ENCODE measurements at places on chromosomes 6 and 20.

DNA sequence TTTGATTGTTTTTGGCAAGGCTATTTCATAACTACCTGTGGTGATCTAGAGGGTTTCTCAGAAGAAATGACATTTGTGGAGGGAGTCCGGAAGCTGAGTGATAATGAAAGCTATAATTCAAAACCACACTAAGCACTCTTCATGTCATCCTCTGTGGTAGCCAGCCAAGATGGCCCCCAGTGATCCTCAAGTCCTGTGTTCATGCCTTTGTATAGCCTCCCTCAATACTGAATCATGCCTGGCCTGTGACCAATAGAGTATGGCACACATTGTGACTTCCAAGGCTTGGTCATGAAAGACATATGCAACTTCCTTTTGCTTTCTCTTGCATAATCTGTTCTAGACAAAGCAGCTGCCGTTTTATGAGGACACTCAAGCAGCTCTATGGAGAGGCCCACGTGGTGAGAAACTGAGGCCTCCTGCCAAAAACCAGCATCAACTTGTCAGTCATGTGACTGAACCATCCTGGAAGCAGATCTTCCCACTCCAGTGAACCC, 12.8 kb upstream of the DNAAF9 start:
- peak; percentile 93 for DNase-seq

DNA sequence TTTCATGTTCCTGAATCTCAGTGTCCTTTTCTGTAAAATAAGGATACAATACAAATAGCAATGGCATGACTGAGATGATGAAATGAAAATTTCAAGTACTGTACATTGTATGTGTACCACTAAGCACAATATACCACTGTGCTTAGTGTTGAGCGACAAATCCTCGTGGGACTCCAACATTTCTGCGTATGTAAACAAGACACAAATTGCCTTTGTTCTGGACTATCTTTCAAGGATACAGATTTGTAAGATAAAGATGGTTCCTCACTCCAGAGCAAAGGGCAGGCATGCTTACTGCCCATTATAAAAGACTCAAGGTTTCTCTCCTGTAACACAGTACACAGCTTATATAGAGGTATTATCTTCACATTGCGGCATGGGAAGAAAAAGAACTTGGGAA, 6.0 kb downstream of the RARS2 start:
- DNase-seq: no peak

- no peak for DNase-seq
Observed at GRCh38 chr6:127118298-127119101, at the start of gene RSPO3. Gene RSPO3 (plus strand): TSS chr6:127118671. CDS start chr6:127119193, 522 bp downstream.

- DNase-seq: no peak
Observed at GRCh38 chr20:25864326-25864962, 167.8 kb upstream of the ZNF337 start.

DNA sequence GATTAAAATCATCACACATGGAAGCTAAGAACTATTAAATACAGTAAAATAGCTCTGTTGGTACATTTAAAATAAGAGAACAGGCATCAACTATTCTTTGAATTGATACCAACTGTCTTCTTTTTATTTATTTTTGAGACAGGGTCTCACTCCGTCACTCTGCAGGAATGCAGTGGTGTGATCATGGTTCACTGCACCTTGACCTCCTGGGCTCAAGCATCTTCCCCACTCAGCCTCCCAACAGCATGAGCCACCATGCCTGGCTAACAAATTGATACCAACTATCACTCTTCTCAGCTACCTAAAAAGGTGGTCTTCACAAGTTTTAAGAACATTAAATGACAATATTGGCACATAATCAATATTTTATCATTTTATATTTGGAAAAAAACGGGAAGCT, 7.8 kb upstream of the PNISR start:
- no peak for DNase-seq

DNA sequence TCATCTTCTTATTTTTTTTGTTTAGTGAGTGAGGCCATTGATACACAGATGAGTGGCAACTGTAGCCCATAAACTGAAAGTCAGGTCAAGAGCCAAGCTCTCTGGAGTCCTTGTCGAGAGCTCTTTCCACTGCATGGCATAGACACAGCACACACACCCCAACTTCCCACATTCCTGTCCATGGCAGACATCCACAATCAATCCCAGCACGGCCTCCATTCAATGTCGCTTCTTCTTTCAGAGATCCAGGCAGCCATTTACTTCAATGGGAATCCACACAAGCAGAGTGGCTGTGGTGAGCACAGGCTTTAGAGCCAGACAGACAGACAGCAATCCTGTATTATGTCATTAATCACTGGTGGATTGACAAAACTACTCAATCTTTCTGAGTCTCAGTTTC, 34.9 kb upstream of the ECI2 start:
- no peak for DNase-seq

DNA sequence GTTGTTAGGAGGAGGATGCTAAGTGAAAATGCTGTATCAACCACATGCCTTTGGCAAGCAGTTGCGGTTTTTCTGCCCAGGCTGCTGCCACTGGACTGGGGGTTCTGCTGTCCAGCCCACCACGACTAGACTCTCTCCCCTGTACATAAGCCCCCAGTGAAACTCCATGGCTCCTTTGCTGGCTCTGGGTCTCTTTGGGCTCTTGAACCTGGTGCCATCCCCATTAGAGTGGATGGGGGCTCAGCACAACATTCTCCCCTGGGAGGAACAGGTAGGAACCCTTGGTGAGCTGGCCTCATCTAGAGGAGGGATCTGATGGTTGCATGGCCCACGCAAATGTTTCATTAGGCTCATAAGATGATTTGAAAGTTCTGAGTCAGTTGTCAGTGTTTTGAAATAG, 204.8 kb upstream of the KCNG1 start:
- DNase-seq: no peak

- DNase-seq: no peak
Observed at GRCh38 chr6:119297049-119297448, 52.5 kb downstream of the MAN1A1 start.

DNA sequence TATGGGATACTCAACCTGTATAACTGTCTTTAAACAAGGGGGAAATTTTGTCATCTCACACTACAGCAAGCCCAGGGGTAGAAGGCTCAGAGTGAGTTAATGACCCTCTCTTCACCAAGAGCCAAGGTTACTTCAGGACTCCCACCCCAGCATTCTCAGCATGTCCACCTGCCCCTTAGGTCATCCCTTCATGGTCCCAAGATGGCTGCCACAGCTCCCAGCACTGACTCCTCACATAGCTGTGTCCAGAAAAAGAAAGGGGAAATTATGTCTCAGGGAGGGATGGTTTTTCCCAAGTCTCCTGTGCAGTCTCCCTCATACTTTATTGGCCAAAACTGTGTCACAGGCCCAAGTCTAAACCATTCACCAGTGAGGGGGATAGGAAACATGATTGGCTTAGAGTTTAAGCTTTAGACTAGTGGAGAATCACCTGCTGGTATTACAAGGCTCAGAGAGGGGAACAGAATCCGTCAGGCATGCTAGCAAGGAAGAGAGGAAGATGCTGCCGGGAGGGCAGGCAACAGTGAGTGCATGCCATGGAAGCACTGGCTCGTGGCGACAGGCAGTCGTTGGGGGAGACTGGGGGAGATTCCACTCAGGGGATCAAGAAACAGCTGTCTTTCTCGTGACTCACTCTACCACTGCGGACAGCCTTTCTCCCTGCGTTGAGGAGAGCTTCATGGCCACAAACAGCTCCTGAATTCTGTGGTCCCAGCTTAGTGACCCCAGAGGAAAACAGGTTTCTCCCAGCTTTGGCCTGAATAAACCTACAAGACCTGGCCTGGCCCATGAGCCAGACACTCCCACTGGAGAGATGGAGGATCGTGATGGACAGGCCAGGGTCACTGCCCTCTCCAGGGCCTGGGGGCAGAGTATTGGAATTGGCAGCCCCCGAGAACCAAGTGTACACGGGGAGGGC, 37.2 kb downstream of the HM13 start:
- DNase-seq: no peak

DNA sequence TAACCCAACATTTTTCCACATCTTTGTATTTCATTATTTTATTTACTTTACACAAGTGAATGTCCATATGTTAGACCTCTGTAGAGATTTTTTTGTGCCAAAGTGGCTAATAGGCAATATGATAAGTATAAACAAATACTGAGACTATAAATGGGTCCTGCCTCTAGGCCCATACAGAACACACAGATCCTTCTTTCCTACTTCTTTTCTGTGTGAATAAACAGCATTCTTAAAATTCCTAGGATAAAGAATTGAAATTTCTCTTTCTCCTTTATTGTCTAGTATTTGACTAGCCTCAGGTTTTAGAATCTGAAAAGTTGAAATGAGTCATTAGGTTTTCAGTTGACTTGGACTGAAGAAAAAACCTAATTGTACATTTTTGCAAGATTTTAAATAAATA, 46.3 kb upstream of the HS3ST5 start:
- no peak for DNase-seq

DNA sequence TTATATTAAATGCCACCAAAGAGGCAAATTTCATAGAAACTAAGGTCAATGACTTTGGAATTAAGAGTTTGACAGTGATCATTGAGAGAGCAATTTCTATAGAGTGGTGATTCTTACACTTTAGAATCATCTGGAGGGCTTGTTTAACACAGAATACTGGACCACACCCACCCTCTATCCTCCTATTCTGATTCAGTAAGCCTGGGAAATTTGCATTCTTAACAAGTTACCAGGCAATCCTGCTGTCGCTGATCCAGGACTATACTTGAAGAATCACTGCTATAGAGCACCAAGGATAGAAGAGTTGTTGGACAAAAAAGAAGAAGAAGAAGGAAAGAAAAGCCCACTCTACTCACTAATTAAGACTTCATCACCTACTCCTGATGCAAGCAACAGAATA, 21.3 kb upstream of the TBX18 start:
- DNase-seq: no peak

GRCh38 chr20:50278377-50278683, 87.7 kb downstream of the CEBPB start:
- DNase-seq: no peak

DNA sequence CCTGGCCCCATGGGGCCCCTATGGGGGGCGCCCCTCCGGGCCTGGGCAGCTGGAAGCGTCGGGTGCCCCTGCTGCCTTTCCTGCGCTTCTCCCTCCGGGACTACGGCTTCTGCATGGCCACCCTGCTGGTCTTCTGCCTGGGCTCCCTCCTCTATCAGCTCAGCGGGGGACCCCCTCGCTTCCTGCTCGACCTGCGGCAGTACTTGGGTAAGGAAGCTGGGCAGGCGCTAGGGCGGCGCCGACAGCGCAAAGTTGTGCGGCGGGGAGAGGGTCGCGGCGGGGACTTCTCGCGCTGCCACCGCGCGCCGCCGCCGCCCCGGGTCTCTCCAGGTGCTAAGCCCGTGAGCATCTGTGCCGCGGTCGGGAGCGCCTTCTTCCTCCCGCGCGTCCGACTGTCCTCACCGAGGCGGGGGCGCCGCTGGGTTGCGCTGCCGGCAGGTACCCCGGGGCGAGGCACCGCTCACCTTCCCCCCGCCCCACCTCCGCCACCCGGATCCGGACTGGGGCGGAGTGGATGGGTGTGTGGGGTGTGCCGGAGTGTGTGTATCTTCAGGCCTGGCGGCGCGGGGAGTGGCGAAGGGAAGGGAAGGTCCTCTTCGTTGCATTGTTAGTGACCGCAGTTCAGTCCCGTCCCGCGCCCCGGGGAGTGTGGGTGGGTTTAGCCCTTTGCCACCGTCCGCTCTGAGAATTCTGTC, 788 bp downstream of the UST start:
- DNase-seq: peak; percentile 71

All from T-helper 1 cell (primary cell).